IPS-NIHi11 (cell line): ENCODE measurements at places on chromosomes 3 and 15.

DNA sequence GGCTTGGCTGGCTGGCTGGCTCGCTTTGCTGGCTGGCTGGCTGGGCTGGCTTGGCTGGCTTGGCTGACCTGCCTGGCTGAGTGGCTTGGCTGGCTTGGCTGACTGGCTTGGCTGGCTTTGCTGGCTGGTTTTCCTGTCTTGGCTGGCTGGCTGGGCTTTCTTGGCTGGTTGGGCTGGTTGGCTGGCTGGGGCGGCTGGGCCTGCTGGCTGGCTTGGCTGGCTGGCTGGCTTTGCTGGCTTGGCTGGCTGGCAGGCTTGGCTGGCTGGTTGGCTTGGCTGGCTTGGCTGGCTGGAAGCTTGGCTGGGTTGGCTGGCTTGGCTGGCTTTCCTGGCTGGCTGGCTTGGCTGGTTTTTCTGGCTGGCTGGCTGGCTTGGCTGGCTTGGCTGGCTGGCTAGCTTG lies 435.6 kb downstream of the GOLGA6L6 start:
- no peak for DNase-seq

- DNase-seq = peak; percentile 85
Observed at GRCh38 chr15:85168642-85169173, 187.1 kb downstream of the PDE8A start.

DNA sequence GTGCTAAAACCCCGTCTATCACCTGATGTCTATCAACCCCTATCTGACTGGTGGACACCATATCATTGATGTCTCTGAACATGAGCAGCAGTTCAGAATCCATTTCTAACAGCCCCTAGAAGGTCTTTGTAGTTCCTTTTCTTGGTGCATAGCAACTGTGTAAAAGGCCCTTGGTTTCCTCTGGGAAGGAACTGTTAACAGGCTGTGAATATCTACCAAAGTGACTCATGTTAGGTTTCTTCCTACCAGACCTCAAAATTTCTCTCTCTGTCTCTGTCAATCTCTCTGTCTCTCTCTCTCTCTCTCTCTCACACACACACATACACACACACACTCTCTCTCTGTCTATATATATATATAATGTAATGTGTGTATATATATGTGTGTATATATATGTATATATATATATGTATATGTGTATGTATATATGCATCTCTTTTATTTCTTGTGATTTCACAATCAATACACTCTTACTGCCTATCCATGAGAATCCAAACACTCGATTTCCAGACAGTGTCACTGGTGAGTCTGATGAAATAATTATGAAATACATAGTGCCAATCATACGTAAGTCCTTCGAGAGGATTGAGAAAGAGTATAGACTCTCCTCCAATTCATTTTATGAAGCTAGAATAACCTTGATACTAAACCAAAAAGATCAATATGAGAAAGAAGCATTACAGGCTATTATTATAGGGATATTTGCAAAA lies 335.9 kb upstream of the SLCO3A1 start:
- DNase-seq = no peak

GRCh38 chr15:34754674-34755418 lies at the start of gene GJD2:
TSS of gene GJD2 (minus strand) at chr15:34754998. CDS start at chr15:34754488, 510 bp downstream.
- DNase-seq = peak; percentile 59

DNA sequence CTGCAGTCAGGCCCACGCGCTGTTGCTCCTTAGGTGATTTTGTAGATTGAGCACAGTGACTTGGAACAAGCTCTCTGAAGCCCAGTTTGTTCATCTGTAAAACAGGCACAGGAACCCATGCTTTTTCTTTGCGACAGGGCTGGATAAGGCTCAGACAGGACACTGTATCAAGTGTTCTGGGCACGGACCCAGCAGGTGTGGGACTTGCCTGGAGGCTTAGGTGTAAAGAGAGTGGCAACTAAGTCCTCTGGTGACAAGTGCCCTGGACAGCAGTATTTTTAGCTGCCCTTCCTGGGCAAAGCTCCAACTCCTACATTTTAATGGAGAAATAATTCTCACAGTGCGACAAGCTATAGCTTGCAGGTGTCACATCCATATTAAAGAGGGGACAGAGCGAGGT lies 32.2 kb downstream of the CD276 start:
- no peak for DNase-seq

- no peak for DNase-seq
Observed at GRCh38 chr15:57415602-57416001, 39.3 kb downstream of the CGNL1 start.

- no peak for DNase-seq
Observed at GRCh38 chr3:53694046-53694445, 152.2 kb downstream of the CHDH start.

GRCh38 chr3:48194446-48195071 lies 6.3 kb upstream of the CDC25A start:
- peak; percentile 78 for DNase-seq

- DNase-seq = peak; percentile 80
Observed at GRCh38 chr3:155382396-155383042, 89.0 kb upstream of the STRIT1 start.

GRCh38 chr15:63523306-63523990 lies 19.1 kb downstream of the USP3 start:
- DNase-seq = no peak

DNA sequence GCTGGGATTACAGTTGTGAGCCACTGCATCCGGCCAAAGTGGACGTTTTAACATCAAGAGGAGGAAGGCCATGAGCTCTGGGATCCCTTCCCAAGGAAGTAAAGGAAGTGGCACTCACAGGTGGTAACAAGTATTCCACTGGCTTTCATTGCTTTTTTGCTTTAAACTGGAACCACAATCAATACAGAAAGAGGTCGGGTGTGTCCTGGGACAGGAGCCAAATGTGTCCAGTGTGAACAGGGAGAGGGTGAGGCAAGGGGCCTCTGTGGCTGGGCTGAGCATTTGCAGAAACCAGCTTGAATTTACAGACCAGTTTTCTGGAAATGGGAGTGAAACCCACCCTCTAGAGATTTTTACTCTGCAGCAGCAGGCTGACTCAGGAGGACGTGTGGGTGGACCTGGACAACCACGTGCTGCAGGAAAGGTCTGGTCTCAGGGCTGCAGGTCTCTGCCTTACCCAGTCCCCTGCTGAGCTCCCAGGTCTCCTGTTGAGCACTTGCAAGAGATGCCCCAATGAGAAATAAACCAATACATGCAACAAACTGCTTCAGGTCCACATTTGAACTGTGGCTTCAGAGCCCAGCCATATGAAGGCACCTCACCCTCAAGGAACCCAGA lies 42.8 kb upstream of the TMEM115 start:
- DNase-seq = no peak

GRCh38 chr15:85071504-85071903 lies 89.8 kb downstream of the PDE8A start:
- DNase-seq = no peak

GRCh38 chr3:143668924-143669790 lies 179.1 kb downstream of the SLC9A9 start:
- DNase-seq = no peak

- DNase-seq = no peak
Observed at GRCh38 chr3:194772241-194773000, 86.7 kb downstream of the FAM43A start.
